ENCODE measurements at places on chromosomes 2 and 18.
A peak's percentile ranks its signal among the peaks of the same experiment; 100 is the strongest.

DNA sequence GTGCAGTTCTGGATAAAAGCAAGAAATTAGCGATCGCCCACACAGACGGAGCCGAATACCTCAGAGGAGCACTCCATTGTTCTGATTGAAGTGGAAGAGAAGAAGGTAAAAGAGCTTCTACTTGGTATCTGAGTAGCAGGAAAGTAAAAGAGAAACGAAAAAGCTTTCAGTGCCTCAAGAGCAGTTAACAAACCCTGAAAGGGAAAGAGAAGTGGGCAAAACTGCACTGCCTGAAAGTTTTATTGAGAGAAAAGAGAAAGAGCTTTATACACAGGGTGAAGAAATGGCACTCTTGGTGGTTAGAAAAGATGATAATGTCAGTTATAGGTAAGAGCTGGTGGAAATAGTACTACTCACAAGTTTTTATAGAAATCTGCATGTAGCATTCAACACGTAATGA, 192.8 kb downstream of the CDCA7 start:
- no peak for DNase-seq

GRCh38 chr2:45789317-45789716, 137.8 kb downstream of the PRKCE start:
- DNase-seq: no peak

GRCh38 chr2:205814039-205814364, 131.7 kb downstream of the NRP2 start:
- DNase-seq: peak; percentile 15

DNA sequence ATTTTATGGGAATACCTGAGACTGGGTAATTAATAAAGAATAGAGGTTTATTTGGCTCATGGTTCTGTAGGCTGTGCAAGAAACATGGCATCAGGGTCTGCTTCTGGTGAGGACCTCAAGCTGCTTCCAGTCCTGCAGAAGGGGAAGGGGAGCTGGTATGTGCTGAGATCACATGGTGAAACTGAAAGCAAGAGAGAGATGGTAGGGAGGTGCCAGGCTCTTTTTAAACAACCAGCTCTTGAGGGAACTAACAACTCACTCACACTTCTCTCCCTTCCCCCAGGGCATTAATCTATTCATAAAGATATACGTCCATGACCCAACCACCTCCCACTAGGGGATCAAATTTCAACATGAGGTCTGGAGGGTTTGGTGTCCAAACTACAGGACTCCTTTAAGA, 40.1 kb downstream of the AGPS start:
- DNase-seq: no peak

DNA sequence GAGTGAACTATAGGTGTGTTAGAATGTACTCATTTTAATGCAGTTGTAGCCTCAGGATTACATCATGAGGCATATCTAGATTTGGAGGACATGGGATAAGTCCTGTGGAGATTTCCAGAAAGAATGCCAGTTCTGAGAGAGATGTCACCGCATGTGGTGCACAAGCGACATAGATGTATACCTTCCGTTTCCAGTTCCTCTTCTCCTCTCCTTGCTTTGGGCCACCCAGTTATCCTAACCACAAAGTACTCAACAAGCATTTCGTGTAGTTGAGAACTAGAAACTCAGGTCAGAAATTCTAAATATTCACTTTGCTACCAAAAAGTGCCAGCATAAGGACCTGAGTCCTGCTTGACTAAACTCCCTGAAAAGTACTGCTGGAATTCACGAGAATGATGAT, 66.5 kb downstream of the KCTD18 start:
- DNase-seq: no peak
